T follicular helper cell (primary cell): ENCODE measurements at places on chromosomes 7 and 10.

GRCh38 chr7:44743750-44744149, 4.9 kb upstream of the ZMIZ2 start:
- no peak for DNase-seq

- DNase-seq: no peak
Measured at GRCh38 chr7:18345641-18346234, 149.8 kb upstream of the HDAC9 start.

DNA sequence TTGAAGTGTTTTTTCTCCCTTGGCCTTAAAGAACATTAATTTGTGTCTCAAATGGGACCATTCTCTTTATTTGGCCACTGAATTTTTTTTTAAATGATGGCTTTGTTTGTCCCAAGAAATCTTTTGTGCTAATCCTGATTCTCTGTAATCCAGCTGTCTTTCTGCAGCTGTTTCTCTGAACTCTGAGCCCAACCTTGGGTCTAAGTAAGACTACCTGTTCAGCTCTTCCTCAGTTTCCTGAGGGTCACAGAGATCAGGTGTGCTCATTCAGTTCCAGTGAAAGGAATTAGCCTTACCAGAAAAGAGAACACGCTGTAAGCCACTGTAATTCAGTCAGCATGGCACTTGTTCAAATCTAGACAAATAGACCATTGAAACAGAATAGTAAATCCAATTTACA, 94.2 kb downstream of the ANKIB1 start:
- DNase-seq: no peak

GRCh38 chr7:49443515-49443914, 329.9 kb upstream of the VWC2 start:
- DNase-seq: no peak
